Activated B cell treated with CpG ODN at 0.5 μM for 24 hours (primary cell): ENCODE measurements at places on chromosomes 7 and 10.

GRCh38 chr10:124898471-124898870 lies 43.5 kb upstream of the ZRANB1 start:
- DNase-seq = no peak

DNA sequence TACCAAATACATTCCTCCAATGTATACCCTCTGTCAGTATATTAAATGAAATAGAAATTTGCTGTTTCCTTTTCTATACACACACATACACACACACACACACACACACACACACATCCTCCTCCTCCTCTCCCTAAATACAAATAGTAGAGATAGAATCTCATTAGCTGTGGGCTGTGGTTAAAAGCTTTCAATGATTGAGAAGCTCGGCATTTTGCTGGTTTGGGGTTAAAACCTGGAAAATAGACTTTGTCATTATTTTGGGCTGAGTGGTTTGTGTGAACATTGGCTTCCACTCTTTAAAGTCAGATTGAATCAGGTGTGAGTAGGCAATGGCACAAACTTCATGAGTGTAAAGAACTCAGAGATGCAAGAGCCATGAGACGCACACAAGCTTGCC lies 596.0 kb downstream of the XPNPEP1 start:
- DNase-seq = no peak

GRCh38 chr7:149220534-149220933 lies 18.9 kb upstream of the ZNF212 start:
- DNase-seq = no peak

DNA sequence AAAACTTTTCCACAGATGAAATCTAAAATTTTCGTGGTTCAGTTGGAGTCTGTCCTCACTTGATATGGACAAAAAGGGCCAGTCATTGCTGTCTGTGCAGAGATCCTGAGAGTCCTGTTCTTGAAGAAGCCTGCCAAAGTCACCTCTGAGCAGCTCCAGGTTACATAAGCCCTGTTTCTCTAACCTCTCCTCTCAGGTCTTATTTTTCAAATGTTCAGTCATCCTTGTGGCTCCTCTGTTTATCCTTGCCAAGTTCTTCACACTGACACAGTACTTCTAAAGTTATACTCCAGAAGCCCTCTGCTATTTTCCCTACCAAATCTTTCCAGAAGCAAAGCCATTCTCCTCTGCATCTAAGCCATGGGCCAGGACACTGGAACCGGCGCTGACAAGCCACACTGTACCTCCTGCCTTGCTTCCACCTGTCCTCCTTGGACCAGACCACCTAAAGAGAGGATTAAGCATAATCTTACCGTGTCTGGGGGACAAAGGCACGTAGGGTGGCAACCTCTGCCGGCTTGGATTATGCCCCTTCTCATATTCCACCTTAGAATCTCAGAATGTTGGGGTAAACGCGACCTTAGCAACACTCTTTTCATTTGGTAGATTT lies 161.6 kb downstream of the JAZF1 start:
- DNase-seq = no peak

GRCh38 chr10:120999868-121000267 lies 148.7 kb downstream of the WDR11 start:
- no peak for DNase-seq

- DNase-seq = no peak
These were observed 94.0 kb downstream of the SORBS1 start for GRCh38 chr10:95467162-95467599.
